ENCODE measurements at places on chromosomes 2 and 18.

DNA sequence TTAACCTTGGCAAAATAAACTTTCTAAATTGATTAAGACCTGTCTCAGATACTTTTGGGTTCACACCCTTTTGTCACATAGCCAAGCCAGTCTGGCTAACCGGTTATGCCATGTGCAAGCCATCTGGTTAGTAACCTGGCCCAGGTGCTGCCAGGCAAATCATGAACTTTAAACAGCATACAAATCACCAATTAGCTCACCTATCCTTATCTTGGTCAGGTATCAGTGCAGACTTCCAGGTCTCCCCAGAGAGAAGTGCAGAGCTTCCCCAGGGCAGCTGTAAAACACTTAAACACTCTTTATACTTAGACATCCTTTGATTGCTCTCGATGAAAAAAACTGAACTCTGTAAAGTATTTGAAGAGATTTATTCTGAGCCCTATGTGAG, 14.9 kb upstream of the MC5R start:
- DNase-seq = no peak

GRCh38 chr2:240013343-240013742, 11.8 kb downstream of the NDUFA10 start:
- DNase-seq = no peak

DNA sequence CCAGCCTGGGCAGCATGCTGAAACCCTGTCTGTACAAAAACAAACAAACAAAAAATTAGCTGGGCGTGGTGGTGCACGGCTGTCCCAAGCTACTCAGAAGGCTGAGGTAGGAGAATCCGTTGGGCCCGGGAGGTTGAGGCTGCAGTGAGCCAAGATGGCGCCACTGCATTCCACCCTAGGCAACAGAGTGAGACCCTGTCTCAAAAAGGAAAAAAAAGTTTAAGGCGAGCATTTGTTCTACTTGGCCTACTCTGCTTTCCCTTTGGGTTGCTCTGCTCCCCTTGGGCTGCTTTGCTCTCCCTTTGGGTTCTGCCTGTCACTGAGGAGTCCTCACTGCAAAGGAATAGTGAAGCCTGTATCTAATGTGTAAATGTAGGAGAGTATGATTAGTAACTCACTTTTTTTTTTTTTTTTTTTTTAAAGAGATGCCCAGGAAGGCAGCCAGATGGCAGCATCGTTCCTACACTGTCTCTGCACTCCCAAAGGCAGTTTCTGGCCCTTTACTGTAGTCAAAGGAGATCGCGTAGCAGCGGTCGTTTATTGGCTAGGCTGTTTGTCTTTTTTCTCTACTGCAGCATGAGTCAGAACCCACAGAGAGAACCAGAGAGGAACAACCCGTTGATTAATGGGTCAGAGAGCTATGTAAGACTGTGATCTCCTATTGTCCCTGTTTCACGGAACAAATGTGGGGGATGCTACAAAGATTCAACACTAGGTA, 118.3 kb upstream of the CWC22 start:
- DNase-seq = peak; percentile 12

DNA sequence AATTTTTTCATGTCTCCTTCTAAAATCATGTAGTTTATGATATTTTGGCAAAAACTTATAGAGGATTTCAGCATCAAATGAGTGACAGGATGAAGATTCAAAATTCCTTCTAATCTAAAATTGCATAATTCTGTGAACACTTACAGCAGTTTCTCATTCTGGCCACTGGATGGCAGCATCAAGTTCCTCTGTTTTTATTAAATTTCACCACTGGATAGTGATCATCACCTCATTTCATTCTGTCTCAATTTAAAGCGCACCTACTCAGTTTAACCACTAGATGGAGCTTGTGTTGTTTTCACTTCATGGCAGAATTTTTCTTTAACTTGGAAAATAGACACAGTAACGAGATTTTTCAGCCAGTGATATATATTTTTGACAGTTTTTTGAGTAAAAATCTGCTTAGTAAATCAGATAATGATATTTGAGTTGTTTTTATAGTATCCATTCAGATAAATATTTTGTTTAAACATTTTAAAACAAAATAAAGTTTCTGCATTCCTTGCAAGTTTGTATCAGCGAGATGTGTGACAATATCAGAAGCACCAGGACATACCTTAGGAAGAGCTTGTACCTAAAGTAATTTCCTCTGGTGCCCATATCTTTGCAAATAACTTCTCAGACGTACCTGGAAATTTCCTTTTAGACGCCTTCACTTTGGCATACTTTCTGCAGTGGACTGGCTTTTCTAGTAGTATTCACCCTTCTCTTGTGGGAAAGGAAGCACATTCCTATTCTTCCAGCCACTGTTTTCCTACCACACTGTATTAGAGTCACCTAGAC, 94.7 kb upstream of the ARHGAP15 start:
- DNase-seq = peak; percentile 53

Measured in GM12878 (cell line).